ENCODE measurements at places on chromosomes 12 and 14.

- no peak for DNase-seq
Measured at GRCh38 chr12:55824726-55825125, 4.7 kb downstream of the DNAJC14 start.

- no peak for DNase-seq
Measured at GRCh38 chr14:60642270-60643140, 6.8 kb downstream of the SIX1 start.

GRCh38 chr12:12508612-12509011 lies 54.1 kb downstream of the DUSP16 start:
- no peak for DNase-seq

GRCh38 chr14:86858031-86858430 lies 1135.0 kb downstream of the GALC start:
- DNase-seq: peak; percentile 81

GRCh38 chr12:75631831-75632230 lies 120.4 kb upstream of the KRR1 start:
- no peak for DNase-seq

- peak; percentile 62 for DNase-seq
Measured at GRCh38 chr12:124747426-124748161, 116.1 kb downstream of the SCARB1 start.

GRCh38 chr12:64833928-64834327 lies 9.5 kb downstream of the TBC1D30 start:
- DNase-seq: no peak

DNA sequence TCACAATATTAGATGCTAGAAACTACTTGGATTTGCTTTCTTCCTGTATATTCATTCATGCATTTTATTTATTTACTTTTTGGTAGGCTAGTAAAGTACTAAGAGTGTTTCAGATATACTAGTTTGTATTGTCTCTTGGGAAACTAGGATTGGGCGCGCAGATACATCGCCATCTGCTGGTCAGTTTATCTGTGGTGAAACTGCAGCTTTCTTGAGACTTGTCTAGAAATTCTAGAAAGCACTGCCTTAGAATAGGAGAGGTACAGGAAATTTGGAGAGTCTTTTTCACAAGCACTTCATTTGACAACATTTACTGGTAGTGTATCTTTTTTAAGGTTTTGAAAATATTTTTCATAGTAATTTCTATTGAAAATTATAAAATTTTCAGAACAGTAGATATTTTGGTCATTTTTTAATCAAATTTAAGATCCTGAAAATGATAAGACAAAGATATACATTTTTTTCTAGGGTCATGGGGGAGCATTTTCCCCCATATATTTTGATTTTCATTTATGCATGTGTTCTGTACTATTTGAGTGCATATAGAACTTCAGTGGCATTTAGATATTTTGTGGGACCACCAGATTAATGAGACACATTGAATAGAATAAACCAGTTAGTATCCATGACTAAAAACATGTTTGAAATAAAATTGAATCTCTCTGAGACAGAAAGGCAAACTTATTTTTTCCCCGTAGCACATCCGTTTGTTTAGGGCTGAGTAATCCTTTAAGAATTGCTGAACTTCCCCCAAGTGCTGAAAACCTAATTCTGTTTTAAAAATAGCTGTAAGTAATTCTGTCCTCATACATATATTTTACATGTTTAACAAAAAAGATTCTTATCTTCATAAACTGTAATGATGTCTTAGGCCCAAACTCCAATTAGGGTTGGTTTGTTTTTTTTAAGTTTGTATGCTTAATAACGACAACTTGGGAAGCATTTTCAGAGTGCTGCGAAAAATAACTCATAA lies 44.5 kb downstream of the SLC38A6 start:
- DNase-seq: peak; percentile 79

- DNase-seq: peak; percentile 49
Measured at GRCh38 chr14:53380052-53380866, 227.1 kb upstream of the DDHD1 start.

DNA sequence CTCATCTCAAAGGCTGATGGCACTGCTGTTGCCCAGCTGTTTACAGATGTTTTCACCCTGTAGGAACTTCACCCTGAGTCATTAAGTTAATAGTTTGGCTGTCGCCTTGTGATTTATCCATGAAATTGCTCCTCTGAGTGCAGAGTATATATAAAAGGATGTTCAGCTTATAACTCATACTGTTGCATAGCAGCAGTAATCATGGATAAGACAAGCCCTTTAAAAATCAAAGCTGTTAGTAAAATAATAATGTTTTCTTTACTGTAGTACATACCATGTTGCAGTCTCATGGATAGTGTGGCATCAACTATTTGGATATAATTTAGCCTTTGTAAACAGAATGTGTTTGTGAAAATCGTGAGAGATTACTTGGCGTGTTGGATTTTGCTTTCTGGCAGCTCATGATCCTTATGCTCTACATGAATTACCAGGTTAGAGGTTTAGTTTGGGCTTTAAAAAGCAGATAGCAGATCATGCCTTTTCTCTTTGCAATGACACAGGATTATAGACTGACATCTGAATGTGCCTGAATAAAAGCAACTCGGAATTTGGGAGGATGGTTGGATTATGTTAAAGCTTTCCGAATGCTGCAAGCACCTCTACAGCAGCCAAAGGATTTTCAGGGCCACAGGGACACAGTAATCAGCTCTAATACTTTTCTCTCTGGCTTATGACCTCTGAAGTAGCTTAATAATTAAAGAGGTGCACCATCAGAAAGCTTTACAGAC lies 279.7 kb upstream of the ATP2B1 start:
- no peak for DNase-seq

- DNase-seq: no peak
Measured at GRCh38 chr14:96737881-96738280, 59.3 kb upstream of the VRK1 start.

GRCh38 chr14:31902002-31902401 lies 175.1 kb upstream of the ARHGAP5 start:
- no peak for DNase-seq

GRCh38 chr14:104697892-104698583 lies 8.6 kb downstream of the INF2 start:
- peak; percentile 77 for DNase-seq

DNA sequence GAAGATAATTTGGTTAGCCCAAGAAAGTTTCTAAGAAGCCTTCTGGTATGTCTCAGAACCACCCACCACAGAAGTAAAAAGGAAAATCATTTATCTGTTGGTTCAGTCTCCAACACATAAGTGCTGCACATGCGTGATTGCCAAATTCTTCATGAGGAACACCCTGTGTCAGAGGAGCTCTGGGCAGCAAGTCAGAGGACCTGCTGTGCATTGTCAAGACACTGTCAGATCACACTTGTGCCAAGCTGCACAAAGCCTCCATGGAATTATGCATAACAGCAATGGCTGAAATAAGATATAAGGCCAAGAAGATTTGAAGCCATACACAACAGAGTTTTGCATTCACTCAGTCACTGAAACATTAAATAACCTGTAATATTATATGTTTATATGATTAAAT lies 1304.7 kb upstream of the FLRT2 start:
- DNase-seq: peak; percentile 7

All from fibroblast of skin of scalp (primary cell).